ENCODE measurements at places on chromosomes 4 and X.

- H3K4me3 ChIP-seq = no peak overlapping the region
- no peaks in the 10 kb centered on the region for H3K36me3 ChIP-seq
- no peak for DNase-seq
- no peak overlapping the region for H3K27ac ChIP-seq
- no peaks in the 10 kb centered on the region for H3K4me1 ChIP-seq
These were observed 353.4 kb downstream of the SPRY1 start for GRCh38 chr4:123750044-123750443.

DNA sequence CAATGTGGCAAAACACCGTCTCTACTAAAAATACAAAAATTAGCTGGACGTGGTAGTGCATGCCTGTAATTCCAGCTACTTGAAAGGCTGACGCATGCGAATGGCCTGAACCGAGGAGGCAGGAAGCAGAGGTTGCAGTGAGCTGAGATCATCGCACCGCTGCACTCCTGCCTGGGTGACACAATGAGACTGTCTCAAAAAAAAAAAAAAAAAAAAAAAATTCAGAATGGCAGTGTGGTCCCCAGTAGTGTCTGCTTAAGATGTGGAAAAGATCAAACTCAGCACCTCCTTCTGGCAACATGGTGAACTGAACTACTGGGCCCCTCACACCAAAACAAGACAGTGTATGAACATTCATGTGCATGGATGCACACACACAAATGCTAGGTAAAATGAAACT lies 32.2 kb downstream of the SMS start:
- H3K4me1 ChIP-seq = peaks cover 36% of the 10 kb centered on the region
- H3K27ac ChIP-seq = peak overlapping the region; percentile 94
- H3K27me3 ChIP-seq = no peaks in the 10 kb centered on the region
- H3K36me3 ChIP-seq = peaks cover 45% of the 10 kb centered on the region
- peak; percentile 65 for DNase-seq
- no peak overlapping the region for H3K4me3 ChIP-seq

DNA sequence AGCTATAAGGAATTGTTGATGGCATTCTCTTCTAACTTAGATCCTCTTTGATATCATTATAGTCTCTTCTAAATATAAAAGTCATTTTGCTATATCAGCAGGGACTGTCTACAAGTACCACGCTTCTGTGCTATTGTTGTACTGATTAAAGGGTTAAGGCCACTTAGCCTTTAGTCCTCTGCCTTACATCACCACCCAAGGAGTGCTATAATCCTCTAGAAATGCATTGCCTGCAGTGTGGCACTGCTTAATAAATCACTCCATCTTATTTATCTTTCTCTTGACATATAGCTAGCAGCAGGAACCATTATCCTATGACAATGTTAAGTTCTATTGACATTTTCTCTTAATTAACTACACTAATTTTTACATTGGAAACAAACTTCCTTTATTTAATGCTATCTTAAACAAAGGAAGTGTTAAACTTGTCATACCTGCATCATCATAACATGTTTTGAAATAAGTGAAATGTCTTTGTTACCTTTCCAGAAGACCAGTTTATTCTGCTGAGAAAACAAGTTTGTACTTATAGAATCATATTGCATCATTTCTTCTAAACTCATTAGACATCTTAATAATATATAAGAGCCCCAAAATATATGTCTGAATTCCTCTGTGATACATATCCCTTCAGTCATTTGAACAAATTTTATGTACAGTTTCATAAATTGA lies 360.9 kb upstream of the ATOH1 start:
- no peaks in the 10 kb centered on the region for H3K4me1 ChIP-seq
- H3K27ac ChIP-seq = no peak overlapping the region
- H3K36me3 ChIP-seq = no peaks in the 10 kb centered on the region
- H3K27me3 ChIP-seq = no peaks in the 10 kb centered on the region
- no peak overlapping the region for H3K4me3 ChIP-seq

- no peaks in the 10 kb centered on the region for H3K36me3 ChIP-seq
- no peaks in the 10 kb centered on the region for H3K27me3 ChIP-seq
- DNase-seq = no peak
- no peak overlapping the region for H3K4me3 ChIP-seq
- peaks cover 5% of the 10 kb centered on the region for H3K4me1 ChIP-seq
These were observed 39.2 kb downstream of the MTHFD2L start for GRCh38 chr4:74197080-74197479.

GRCh38 chr4:185998791-185999190 lies 70.2 kb upstream of the TLR3 start:
- peaks cover 3% of the 10 kb centered on the region for H3K27me3 ChIP-seq
- H3K4me1 ChIP-seq = no peaks in the 10 kb centered on the region

DNA sequence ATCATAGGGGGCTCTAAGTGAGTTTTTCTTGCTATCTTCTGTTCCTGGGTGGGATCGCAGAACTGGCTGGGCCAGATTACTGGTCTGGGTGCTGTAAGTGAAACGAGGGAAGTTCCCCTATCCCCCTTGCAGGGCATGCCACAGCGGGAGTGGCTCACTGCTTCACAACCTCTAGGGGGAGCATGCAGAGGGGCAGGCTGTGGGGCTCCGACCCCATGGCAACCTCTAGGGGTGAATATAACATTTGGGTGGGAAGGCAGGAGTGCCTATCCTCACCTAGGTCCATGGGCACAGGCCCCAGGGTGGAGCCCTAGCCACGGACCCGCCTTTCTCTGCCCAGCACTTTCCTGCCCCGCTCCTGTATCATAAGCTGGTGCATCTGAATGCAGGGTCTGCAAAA lies 1.7 kb upstream of the RRAGB start:
- no peak overlapping the region for H3K27ac ChIP-seq
- no peaks in the 10 kb centered on the region for H3K27me3 ChIP-seq
- peaks cover 19% of the 10 kb centered on the region for H3K4me1 ChIP-seq
- no peak for DNase-seq
- no peak overlapping the region for H3K4me3 ChIP-seq
- peaks cover 5% of the 10 kb centered on the region for H3K36me3 ChIP-seq

GRCh38 chr4:4344915-4345527 lies 41.9 kb upstream of the NSG1 start:
- no peak overlapping the region for H3K27ac ChIP-seq
- H3K4me1 ChIP-seq = peaks cover 23% of the 10 kb centered on the region
- no peaks in the 10 kb centered on the region for H3K27me3 ChIP-seq
- no peak overlapping the region for H3K4me3 ChIP-seq
- DNase-seq = no peak
- H3K36me3 ChIP-seq = peaks cover 20% of the 10 kb centered on the region

DNA sequence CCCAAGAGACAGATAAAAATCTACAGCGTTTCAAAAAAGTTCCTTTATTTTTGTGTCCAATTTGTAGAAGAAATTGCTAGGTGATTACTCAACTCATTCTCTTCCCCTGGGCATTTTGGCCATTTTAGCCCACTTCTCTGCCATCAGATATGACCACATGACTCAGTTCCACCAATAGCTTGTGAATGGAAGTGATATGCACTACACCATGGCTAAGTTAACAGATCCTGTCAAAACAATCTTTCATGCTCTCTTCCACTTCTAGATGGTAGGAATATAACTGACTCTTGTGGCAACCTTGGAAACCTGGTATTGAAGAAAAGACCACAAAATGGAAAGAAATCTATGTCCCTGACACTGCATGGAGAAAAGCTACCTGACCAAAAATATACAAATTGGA lies 26.2 kb upstream of the FREM3 start:
- no peak for DNase-seq
- H3K27me3 ChIP-seq = no peaks in the 10 kb centered on the region
- no peaks in the 10 kb centered on the region for H3K36me3 ChIP-seq
- no peak overlapping the region for H3K4me3 ChIP-seq
- no peak overlapping the region for H3K27ac ChIP-seq
- no peaks in the 10 kb centered on the region for H3K4me1 ChIP-seq

DNA sequence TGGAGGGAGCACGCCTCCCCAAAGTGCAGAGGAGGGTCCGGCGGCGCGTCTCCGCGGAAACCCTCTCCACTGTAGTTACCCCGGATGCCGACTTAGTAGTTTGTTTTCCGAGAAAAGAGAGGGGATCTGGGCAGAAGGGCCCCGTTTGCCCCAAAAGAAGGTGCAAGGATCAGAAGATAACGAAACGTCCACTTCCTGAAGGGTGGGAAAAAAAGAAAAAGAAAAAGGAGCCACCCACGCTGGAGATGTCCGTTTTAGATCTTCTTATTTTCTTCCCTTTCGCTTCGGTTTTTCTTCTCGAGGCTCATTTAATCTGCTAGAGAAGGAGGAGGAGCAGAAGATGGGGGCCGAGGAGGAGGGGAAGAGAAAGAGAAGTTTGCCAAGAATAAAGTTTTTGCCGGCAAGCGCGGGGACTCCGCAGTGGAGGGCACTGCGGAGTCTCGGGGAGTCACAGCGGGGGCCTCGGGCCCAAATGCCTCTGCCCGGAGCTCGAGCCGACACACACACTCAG lies 517 bp downstream of the LEF1 start:
- peaks cover 53% of the 10 kb centered on the region for H3K4me1 ChIP-seq
- H3K27me3 ChIP-seq = peaks cover 41% of the 10 kb centered on the region
- DNase-seq = peak; percentile 35
- H3K27ac ChIP-seq = peak overlapping the region; percentile 80
- peaks cover 15% of the 10 kb centered on the region for H3K36me3 ChIP-seq

- no peaks in the 10 kb centered on the region for H3K36me3 ChIP-seq
- DNase-seq = peak; percentile 3
- no peak overlapping the region for H3K4me3 ChIP-seq
- no peak overlapping the region for H3K27ac ChIP-seq
- H3K27me3 ChIP-seq = no peaks in the 10 kb centered on the region
These were observed 70.0 kb downstream of the EVC start for GRCh38 chr4:5780831-5781480.

GRCh38 chr4:152458801-152459302 lies 77.0 kb downstream of the FBXW7 start:
- H3K4me3 ChIP-seq = peak overlapping the region; percentile 22
- H3K27me3 ChIP-seq = no peaks in the 10 kb centered on the region
- peaks cover 10% of the 10 kb centered on the region for H3K36me3 ChIP-seq
- peak overlapping the region; percentile 79 for H3K27ac ChIP-seq
- H3K4me1 ChIP-seq = peaks cover 63% of the 10 kb centered on the region
- no peak for DNase-seq

DNA sequence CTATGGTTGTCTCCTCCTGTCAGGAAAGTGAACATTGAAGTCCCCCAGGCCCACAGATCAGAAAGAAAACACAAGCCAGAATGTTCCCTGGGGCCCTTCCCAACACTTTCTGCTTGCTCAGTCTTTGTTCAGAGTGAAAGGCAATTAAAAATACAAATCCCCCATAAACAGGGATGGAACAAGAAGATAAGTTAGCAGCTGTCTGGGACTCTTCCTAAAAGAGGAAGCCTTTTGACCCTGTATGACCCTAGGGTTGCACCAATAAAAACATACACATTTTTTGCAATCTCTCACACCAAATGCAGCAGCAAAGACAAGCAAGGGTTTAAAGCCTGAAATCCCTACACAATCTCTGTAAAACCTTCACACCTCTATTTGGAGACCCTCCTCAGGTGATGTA lies 22.6 kb downstream of the IRF2 start:
- no peak for DNase-seq
- no peak overlapping the region for H3K27ac ChIP-seq
- no peak overlapping the region for H3K4me3 ChIP-seq
- no peaks in the 10 kb centered on the region for H3K27me3 ChIP-seq

- no peaks in the 10 kb centered on the region for H3K27me3 ChIP-seq
- H3K4me3 ChIP-seq = no peak overlapping the region
- no peaks in the 10 kb centered on the region for H3K4me1 ChIP-seq
- H3K27ac ChIP-seq = no peak overlapping the region
- DNase-seq = no peak
- no peaks in the 10 kb centered on the region for H3K36me3 ChIP-seq
These were observed 73.8 kb downstream of the CHIC2 start for GRCh38 chr4:53990641-53991040.

GRCh38 chrX:13082206-13083065 lies 38.0 kb upstream of the FAM9C start:
- peak overlapping the region; percentile 47 for H3K4me3 ChIP-seq
- H3K36me3 ChIP-seq = no peaks in the 10 kb centered on the region
- H3K4me1 ChIP-seq = peaks cover 85% of the 10 kb centered on the region

DNA sequence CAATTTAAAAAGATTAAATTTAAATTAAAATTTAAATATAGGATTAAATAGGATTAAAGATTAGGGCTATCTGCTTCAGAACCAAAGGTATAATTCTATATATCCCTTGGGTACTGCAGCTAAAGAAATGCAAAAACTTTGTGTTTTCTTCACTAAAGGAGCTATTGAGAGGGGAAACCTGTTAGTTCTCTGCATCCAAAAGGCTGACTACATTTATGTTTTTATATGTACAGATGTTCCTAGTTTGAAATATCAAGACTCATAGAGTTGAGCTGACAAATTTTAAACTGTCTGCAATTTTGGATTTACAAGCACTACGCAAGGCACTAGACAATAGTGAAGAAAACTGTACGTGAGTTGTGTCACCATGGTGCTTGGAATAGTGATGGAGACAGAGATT lies 95.2 kb downstream of the CEP44 start:
- no peak for DNase-seq
- peaks cover 13% of the 10 kb centered on the region for H3K27me3 ChIP-seq
- no peak overlapping the region for H3K27ac ChIP-seq

DNA sequence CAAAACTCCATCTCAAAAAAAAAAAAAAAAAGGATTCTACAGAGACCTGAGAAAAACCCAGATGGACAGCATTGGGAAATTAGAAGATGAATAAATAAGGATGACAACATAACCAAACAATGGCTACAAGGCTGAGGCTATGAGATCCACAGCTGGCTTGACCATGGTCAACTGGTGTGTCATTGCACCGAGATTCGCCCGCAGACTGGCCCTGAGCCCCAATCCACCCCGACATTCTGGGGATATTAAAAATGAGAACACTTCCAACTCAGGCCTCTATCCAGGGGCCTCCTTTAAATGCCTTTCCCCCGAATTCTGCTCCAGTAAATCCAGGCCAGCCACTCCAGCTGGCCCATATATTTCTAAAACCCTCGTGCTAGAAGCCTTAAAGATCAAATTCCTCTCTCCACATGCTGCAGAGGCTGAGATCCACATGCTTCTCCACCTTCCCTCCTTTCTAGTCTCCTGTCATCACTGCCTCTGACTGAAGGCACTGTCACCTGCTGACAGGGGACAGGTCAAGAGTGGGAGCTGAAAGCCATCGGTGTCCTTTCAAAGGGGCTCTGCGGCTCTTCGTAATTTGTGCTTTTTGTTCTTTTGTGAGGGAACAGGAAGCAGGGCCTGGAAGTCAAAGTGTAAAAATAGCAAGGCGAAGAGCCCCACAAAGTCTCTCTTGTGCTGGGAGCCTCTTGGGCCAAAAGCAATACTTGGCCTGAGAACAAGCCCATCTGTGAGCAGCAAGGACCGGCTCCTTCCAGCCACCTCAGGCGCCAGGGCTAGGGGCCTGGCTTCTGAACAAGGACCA lies 203.7 kb downstream of the NSUN7 start:
- no peaks in the 10 kb centered on the region for H3K27me3 ChIP-seq
- no peak overlapping the region for H3K4me3 ChIP-seq
- no peaks in the 10 kb centered on the region for H3K4me1 ChIP-seq

DNA sequence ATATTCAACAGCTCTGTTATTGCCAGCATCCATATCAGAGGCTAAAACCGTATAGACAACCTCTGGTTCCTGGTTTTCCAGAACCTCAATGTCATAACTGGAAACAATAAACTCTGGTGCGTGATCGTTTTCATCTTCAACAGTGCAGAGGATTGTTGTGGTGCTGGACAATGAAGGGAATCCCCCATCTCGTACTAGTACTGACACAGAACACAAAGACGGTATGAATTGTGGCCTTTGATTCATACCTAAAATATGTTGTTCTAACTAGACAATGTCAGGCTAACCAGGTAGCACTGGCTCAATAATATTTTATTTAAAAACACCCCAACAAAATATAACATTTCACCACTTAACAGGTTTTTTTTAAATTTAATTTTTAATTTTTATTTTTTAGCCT lies 186.9 kb downstream of the DCHS2 start:
- DNase-seq = no peak
- H3K27me3 ChIP-seq = no peaks in the 10 kb centered on the region
- no peaks in the 10 kb centered on the region for H3K4me1 ChIP-seq

Measured in activated CD4-positive, alpha-beta memory T cell treated with anti-CD3 and anti-CD28 coated beads, Interleukin-2, amount 10 ng/mL, durations not matched to agents 7 days and 5 days (primary cell).